ENCODE measurements at places on chromosomes 2 and 18. TPM values are rescaled to one million over a fixed set of nuclear protein-coding genes. Genes with fewer than 3 reads are reported as not detected.

Gene CENPA
- total RNA-seq, result 4.6 TPM

DNA sequence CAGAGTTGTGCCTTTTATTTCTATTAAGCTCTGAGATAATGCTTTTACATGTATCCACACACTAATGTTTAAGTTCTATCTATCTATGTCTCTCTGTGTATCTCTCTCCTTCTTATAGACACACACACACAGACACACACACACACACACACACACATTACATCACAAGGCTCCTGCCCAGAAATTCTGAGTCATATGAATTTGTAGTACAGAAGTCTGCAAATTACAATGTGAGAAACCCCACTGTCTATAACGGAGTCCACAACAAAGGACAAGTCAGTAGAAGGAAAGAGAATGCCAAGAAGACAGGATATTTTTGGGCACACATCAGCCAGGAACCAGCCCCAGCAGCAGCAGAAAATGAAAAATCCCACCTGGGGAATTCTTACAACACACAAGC is 142.4 kb downstream of the EN1 start:
- DNase-seq, result no peak

GRCh38 chr2:181821049-181821448 is 70.5 kb upstream of the ITPRID2 start:
- no peak for DNase-seq

GRCh38 chr2:30336978-30337841 is 105.9 kb downstream of the LBH start:
- DNase-seq, result no peak

DNA sequence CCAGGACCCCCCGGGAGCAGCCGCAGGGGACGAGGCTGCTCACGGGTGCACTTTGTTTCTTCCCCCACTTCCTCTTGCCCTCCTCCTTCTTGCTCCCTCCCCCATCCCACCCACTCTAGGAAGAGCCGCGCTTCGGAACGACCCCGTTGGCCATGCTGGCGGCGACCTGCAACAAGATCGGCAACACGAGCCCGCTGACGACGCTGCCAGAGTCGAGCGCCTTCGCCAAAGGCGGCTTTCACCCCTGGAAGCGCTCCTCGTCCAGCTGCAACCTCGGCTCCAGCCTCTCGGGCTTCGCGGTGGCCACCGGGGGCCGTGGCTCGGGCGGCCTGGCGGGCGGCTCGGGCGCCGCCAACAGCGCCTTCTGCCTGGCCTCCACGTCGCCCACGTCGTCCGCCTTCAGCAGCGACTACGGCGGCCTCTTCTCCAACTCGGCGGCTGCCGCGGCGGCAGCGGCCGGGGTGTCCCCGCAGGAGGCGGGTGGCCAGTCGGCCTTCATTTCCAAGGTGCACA is 1.3 kb downstream of the SP9 start:
- DNase-seq, result no peak

Gene IL37
- not detected for total RNA-seq

GRCh38 chr18:27062802-27063201 is 122.3 kb downstream of the CHST9 start:
- no peak for DNase-seq

DNA sequence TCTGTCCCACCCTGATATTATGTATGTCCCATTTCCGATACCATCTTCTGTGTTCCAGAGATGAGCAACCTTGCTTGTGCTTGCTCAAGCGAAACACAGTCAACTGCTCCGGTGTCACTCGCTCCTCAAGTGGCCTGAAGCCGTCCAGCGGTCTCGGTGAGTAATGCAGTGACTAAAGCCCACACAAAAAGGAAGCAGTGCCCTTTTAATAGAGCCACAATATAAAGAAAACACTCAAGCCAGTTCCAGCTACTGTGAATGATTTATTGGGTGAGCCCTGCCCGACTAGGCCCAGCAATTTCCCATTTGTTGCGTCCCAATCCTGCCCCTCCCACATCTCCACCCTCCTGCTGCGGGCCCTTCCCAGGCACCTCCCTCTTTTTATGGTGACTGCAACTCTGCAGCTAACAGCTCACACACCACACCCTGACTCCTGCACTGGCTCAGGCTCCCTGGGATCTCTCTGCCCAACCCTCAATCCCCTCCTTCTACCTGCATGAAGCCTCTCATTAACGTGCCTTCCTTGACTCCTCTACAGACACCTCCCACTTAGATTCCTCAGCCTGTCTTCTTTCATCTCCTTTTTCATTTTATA is 44.2 kb upstream of the DSC1 start:
- DNase-seq, result no peak

All from osteocyte (in vitro differentiated cells).